NCI-H748 treated with DMSO at 0.1 percent for 48 hours (cell line): ENCODE measurements at places on chromosomes 7 and 10.

DNA sequence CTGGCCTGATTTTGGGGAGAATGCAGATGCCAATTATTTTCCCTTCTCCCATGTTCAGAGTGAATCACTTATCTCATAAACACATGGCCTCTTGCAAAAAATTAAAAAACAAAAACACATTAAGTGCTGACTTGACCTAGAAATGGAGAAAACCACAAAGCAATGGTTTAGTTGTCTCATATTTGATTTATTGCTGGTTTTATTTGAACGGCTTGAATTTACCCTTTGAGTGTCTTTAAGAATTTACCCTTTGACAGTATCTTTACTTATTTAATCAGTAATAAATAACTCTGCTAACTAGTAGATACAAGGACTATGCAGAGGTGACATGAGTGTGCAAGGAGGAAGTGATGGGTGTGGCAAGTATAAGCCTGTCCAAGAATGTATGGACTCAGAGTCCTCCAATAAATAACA, 68.1 kb upstream of the GSDME start:
- no peak for DNase-seq

- no peak for DNase-seq
Observed at GRCh38 chr7:13091974-13092707, 404.7 kb downstream of the ARL4A start.

DNA sequence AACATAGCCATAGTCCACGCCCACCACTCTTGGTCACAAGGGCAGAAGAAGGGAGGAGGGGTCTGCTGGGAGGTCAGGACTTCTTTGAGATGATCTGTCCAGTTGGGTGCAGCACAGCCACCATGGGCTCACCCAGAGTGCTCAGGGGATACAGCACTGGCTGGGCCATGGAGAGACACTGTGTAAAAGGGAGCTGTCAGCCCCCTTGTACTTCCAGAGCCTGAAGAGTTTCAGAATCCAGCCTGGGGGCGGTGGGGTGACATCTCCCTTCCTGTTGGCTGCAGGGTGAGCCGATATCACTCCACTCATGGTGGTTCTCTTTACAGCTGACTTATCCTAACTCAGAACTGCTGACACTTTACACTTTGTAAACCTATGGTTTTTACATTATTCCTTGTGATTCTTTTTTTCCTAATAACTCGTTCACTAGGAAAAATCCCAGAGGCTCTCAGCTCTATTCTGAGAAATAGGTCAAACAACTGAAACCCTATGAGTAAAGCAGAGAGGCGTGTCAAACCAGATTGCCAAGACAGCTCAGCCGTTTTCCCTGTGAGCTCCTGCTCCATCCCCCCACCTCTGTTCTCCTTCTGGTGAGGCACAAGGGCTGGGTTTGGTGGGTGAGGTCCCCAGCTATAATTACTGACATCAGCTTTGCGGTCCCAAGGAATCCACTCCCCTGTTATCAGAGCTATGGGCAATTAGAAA, 3.2 kb upstream of the MRPS24 start:
- no peak for DNase-seq

GRCh38 chr7:102300643-102301221, 14.1 kb downstream of the SH2B2 start:
- DNase-seq = no peak

DNA sequence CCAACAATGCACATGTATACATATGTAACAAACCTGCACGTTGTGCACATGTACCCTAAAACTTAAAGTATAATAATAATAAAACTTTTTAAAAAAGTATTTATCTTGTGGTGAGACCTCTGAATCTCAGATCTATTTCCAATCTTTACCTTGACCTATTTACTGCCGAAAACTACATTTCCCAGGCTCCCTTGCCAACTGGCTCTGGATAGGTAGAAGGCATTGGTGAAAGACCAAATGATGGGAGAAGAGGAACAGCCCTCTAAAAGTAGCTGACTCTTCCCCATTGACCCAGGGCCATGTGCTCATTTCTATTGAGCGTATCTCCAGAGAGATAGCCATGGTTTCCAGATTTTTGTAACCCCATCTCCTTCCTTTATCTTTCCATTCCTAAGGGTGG, 247.4 kb downstream of the GPAM start:
- DNase-seq = no peak
